Activated CD4-positive, alpha-beta memory T cell treated with anti-CD3 and anti-CD28 coated beads for 36 hours (primary cell): ENCODE measurements at places on chromosomes 7 and 10. TPM values are rescaled to one million over a fixed set of nuclear protein-coding genes. Genes with fewer than 3 reads are reported as not detected.

DNA sequence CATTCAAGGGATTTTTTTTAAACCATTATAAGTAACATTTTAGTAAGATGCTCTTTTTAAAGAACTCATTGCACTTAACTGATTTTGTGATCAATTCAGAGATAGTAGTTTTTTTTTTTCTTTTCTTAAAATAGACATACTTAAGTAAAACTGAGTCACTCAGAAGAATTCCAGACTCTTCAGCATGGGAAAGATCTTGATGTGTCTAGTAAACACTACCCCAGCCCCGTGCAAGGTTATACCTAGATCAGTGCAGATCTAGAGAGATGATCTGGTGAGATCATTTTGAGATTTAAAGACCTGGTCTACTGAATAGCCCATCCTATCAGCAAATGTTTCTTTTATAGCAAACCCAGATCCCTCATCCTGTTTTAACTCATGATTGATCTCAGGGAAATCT is 8.6 kb downstream of the ADRB1 start:
- H3K27me3 ChIP-seq = peaks cover 30% of the 10 kb centered on the region
- H3K4me1 ChIP-seq = no peaks in the 10 kb centered on the region
- no peak for DNase-seq

DNA sequence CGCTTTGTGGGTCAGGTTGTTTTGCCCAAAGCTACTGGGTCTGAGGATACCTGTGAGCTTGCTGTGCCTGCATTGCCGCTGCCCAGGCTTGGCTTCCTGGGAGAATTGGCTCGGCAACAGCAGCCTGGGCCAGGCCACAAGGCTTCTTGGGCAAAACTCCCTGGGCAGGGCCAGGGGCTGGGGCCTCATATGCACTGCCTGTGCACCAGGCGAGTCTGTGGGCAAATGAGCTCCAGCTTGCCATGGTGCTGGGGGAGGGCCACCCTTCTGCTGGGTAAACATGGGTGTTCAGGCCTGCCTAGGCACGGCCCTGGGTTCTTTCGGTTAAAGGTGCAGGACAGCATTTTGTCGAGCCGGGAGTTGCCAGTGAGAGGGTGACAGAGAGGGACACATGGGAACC is 19.4 kb downstream of the ZMIZ1 start:
- H3K27ac ChIP-seq = no peak overlapping the region

DNA sequence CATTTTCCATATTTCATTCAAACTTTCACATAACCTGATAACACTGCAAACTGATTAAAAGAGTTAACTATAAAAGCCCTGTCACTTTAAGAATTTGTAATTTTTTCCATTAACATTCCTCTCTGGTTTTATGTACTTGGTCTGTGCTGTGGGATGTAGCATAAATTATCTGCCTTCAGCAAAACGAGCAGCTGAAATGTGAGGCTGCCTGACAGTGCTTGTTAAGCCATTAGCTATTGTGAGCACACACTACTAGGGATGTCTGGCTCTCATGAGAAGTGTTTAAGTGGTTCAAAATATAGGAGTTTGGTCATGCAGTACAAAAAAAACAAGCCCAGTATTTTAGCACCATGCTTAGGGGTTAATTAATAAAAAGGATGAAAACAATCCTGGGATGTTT is 63.0 kb downstream of the HOXA1 start:
- no peak overlapping the region for H3K27ac ChIP-seq
- H3K36me3 ChIP-seq = no peaks in the 10 kb centered on the region
- H3K4me1 ChIP-seq = peaks cover 15% of the 10 kb centered on the region
- H3K27me3 ChIP-seq = no peaks in the 10 kb centered on the region
- no peak for DNase-seq

DNA sequence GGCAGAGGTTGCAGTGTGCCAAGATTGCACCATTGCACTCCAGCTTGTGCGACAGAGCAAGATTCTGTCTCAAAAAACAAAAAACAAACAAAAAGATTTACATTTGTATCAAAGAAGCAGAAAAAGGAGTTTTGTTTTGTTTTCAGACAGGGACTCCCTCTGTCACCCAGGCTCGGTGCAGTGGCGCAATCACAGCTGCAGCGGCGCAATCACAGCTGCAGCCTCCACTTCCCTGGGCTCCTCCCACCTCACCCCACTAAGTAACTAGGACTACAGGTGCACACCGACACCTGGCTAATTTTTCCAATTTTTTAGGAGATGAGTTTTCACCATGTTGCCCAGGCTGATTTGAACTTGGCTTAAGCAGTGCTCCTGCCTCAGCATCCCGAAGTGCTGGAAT is 1.8 kb downstream of the ARMC10 start:
- H3K4me3 ChIP-seq = no peak overlapping the region
- H3K36me3 ChIP-seq = peaks cover 4% of the 10 kb centered on the region
- no peak for DNase-seq
- no peaks in the 10 kb centered on the region for H3K27me3 ChIP-seq
- H3K27ac ChIP-seq = no peak overlapping the region

Gene GNG11
- not detected for total RNA-seq

Gene HHEX
- 0.55 TPM for total RNA-seq

GRCh38 chr10:85643845-85644525 is 722.6 kb downstream of the GRID1 start:
- DNase-seq = no peak
- no peak overlapping the region for H3K4me3 ChIP-seq
- H3K36me3 ChIP-seq = no peaks in the 10 kb centered on the region
- H3K27ac ChIP-seq = no peak overlapping the region
- H3K4me1 ChIP-seq = no peaks in the 10 kb centered on the region
- no peaks in the 10 kb centered on the region for H3K27me3 ChIP-seq

- no peak for DNase-seq
- no peaks in the 10 kb centered on the region for H3K27me3 ChIP-seq
- no peaks in the 10 kb centered on the region for H3K4me1 ChIP-seq
- no peak overlapping the region for H3K27ac ChIP-seq
- H3K36me3 ChIP-seq = no peaks in the 10 kb centered on the region
Measured at GRCh38 chr7:81501220-81501619, 268.6 kb downstream of the HGF start.

Gene GPC2
- total RNA-seq = 4.8 TPM

GRCh38 chr7:30323006-30323355 is 38.6 kb downstream of the ZNRF2 start:
- no peak for DNase-seq
- H3K4me1 ChIP-seq = peaks cover 69% of the 10 kb centered on the region
- H3K27ac ChIP-seq = peak overlapping the region; percentile 86
- peaks cover 18% of the 10 kb centered on the region for H3K36me3 ChIP-seq
- H3K4me3 ChIP-seq = peak overlapping the region; percentile 73

DNA sequence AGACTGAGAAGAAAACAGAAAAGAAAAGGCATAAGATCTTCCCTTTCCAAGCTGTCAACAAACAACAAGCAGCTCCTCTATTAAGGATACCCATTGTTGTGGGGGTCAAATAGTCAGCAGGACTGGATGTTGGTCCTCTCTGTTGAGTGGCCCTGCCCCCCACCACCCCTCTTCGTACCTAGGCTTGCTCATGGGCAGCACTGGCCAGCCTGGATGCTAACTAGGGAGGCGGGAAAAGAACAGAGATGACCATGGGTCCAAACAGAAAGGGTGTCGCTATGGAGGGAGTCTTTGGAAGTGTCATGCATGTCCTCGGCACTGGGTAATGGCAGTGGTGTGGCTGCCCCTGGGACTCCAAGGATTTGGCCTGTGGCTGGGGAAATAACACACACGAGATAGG is 45.6 kb downstream of the SPDYE5 start:
- no peaks in the 10 kb centered on the region for H3K27me3 ChIP-seq
- no peak for DNase-seq
- H3K27ac ChIP-seq = no peak overlapping the region
- H3K4me3 ChIP-seq = no peak overlapping the region

DNA sequence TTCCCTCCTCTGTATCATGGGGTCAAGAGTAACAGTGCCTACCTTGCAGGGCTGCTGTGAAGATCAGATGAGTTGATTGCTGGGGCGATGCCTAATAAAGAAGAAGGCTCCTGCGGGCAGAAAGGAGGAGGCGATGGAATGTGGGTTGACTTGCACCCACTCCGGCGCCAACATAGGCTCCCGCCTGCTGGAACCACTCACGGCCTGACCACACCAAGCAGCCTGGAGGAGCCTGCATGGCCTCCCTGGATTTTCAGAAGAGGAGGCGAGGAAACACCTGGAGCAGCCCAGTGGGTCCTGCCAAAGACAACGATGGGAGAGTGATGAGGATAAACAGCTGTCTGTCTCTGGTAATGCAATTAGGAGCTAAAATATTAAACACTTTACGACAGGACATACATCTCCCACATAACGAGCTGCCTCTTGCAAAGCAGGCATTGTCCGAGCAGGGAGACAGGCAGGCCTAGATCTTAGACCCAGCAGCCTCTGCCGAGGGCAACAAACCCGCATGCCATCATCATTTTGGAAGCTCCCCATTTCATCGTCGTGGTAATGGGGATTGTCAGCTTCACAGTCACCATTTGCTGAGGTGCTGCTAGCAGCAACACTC is 302.9 kb upstream of the ZMIZ1 start:
- no peaks in the 10 kb centered on the region for H3K36me3 ChIP-seq
- DNase-seq = peak; percentile 6
- peaks cover 3% of the 10 kb centered on the region for H3K27me3 ChIP-seq
- no peak overlapping the region for H3K27ac ChIP-seq

DNA sequence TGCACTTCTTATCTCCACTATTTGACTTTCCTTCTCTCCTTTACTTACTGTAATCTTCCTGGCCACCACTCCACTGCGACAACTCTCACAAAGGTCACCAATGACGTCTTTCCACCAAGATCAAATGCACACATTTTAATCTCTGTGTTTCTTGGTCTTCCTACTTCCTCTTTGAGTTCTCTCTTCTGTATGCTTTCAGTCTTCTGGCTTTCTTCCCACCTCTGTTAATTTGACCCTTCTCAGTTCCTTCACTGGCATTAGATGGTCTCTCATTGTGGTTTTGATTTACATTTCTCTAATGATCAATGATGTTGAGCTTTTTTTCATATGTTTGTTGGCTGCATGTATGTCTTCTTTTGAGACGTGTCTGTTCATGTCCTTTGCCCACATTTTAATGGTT is 31.9 kb downstream of the FAM107B start:
- H3K4me3 ChIP-seq = no peak overlapping the region
- peaks cover 10% of the 10 kb centered on the region for H3K4me1 ChIP-seq
- no peaks in the 10 kb centered on the region for H3K27me3 ChIP-seq
- no peaks in the 10 kb centered on the region for H3K36me3 ChIP-seq
- no peak for DNase-seq
- H3K27ac ChIP-seq = no peak overlapping the region

Gene WBP1L
- 15.9 TPM for total RNA-seq

GRCh38 chr10:73493781-73494180 is 2.0 kb downstream of the PPP3CB start:
- H3K36me3 ChIP-seq = peaks cover 3% of the 10 kb centered on the region
- H3K27me3 ChIP-seq = no peaks in the 10 kb centered on the region
- DNase-seq = no peak
- H3K4me1 ChIP-seq = peaks cover 48% of the 10 kb centered on the region
- H3K27ac ChIP-seq = peak overlapping the region; percentile 7
- peak overlapping the region; percentile 56 for H3K4me3 ChIP-seq

- no peaks in the 10 kb centered on the region for H3K4me1 ChIP-seq
- no peaks in the 10 kb centered on the region for H3K36me3 ChIP-seq
- no peak for DNase-seq
- no peaks in the 10 kb centered on the region for H3K27me3 ChIP-seq
Measured at GRCh38 chr10:121326905-121327304, 271.3 kb downstream of the FGFR2 start.

Gene GALNT11
- total RNA-seq = 17.7 TPM

- no peak overlapping the region for H3K4me3 ChIP-seq
- no peak overlapping the region for H3K27ac ChIP-seq
- H3K4me1 ChIP-seq = no peaks in the 10 kb centered on the region
- no peak for DNase-seq
- peaks cover 16% of the 10 kb centered on the region for H3K27me3 ChIP-seq
Measured at GRCh38 chr10:49707585-49707984, 28.1 kb downstream of the C10orf53 start.

GRCh38 chr7:151381348-151382078 is 28.3 kb downstream of the WDR86 start:
- peaks cover 6% of the 10 kb centered on the region for H3K4me1 ChIP-seq
- H3K36me3 ChIP-seq = no peaks in the 10 kb centered on the region
- H3K27ac ChIP-seq = no peak overlapping the region
- H3K27me3 ChIP-seq = peaks cover 9% of the 10 kb centered on the region
- peak overlapping the region; percentile 8 for H3K4me3 ChIP-seq

DNA sequence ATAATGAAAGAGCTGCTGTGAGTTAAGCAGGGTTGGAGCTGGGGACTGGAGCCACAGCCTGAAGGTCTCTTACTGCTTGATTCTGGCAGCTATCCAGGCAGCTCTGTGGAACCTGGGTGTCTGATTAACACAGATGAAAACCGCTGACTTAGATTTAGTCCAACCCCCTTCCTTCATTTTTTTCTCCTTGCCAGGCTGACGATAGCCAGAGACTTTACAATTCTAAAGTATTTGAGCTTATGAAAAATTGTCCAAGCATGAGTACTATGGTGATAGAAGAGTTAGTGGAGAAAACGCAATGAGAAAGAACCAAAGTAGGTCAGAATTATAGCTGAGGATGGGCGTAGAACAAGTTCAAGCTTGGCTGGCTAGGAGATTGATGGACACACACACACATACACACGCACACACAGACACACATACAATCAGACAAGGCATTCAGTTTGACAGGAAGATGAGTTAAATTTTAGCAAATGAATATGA is 13.5 kb upstream of the GPR85 start:
- H3K36me3 ChIP-seq = no peaks in the 10 kb centered on the region
- no peak overlapping the region for H3K27ac ChIP-seq
- no peaks in the 10 kb centered on the region for H3K4me1 ChIP-seq
- DNase-seq = no peak
- H3K4me3 ChIP-seq = no peak overlapping the region
- peaks cover 11% of the 10 kb centered on the region for H3K27me3 ChIP-seq

DNA sequence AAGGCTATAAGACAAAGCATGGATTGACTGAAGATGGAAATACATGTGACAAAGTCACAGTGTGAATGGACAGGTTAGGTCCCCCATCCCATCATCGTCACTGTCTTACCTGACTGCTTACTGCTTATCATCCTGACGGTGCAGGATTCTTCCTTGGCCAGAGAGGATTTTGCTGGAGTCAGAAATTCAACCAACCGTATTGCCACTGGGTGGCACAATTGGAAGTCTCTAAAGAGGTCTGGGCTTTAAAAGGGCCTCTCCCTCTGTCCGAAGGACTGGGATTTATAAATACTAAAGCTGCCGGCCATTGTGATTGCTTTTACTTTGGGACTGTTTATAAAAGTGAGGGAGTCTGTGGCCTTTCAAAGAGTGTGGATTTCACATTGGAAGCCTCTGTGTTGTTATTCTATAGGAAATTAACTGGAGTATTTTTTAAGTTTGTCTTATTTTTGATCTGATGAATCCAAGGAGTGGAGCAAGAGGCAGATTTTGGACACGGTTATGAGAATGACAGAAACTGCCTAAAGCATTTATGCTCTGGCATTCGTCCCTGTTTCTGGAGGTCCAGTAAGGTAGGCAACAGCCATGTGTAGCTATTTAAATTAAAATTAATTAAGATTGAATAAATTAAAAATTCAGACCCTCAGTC is 113.3 kb upstream of the CREB5 start:
- no peak for DNase-seq
- H3K36me3 ChIP-seq = no peaks in the 10 kb centered on the region
- no peak overlapping the region for H3K27ac ChIP-seq
- no peak overlapping the region for H3K4me3 ChIP-seq
